ENCODE measurements at places on chromosomes 2 and 18.

DNA sequence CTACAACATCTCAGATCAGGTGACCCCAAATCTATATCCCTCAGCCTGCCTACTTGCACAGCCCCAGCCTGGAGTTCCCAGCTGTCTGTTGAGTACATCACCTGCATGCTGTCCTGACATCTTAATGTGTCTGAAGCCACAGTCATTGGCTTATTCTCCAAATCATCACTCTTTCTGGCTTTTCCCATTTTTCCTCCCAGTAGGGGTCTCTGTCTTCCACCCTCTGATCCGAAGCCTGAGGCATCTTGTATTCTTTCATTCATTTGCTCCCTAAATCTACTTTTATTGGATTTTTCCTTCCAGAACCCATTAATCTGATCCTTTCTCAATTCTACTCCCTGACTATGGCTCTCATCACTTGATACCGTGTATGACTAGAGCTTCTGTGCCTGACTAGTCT lies 332.9 kb upstream of the DCC start:
- DNase-seq, result no peak

GRCh38 chr2:64029116-64029665 lies 10.0 kb upstream of the VPS54 start:
- DNase-seq, result no peak

- DNase-seq, result no peak
Measured at GRCh38 chr2:69311024-69311416, 76.0 kb downstream of the GFPT1 start.

GRCh38 chr2:126698376-126698775 lies 42.4 kb downstream of the GYPC start:
- DNase-seq, result no peak

DNA sequence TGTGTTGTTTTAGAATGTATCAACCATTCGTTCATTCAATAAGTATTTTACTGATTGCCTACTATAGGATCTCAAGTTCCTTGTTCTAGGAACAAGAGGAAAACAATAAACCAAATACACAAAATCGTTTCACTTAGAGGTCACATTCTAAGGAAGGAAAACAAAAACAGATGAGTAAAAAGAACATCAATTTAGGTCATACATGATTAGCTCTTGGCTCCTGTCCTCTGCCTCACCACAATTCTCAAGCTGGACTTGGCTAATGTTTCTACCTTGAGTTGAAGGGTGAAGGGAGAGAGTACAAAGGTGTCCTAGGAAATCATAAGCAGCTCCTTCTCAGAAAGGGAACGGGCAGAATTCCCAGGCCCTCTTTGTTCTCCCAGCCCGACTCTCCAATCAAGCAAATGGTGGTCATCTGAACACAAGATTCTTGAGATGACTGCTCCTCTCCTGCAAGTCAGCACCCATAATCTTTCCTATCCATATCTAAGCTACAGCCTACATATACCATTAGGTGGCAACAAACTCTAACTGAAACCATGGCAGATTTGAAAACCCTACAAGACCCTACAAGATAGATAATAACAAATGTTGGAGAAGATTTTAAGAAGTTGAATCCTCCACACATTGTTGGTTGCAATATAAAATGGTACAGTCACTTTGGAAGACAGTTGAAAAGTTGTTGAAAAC lies 76.0 kb downstream of the CBLN2 start:
- no peak for DNase-seq

Data from HCEC 1CT (cell line).